ENCODE measurements at places on chromosomes 7 and 10. TPM values are rescaled to one million over a fixed set of nuclear protein-coding genes. Genes with fewer than 3 reads are reported as not detected.

DNA sequence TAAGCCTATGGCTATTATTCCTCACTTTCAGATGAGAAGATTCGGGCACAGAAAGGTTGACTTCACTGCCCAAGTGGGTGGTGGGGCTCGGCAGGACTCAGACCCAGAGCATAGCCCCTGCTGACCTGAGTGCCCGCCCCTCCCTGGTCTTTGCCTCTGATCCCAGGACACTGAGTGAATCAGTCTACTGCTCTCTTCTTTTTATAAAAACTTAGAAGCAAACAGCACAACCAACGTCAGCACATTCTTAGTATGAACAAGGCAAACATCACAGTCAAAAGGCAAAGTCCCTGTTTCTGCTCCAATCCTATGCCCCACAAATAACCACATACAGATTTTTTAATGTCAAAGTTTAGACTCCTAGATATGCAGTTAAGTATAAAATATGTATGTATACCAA lies 237.8 kb downstream of the ZMYND11 start:
- no peak for DNase-seq

DNA sequence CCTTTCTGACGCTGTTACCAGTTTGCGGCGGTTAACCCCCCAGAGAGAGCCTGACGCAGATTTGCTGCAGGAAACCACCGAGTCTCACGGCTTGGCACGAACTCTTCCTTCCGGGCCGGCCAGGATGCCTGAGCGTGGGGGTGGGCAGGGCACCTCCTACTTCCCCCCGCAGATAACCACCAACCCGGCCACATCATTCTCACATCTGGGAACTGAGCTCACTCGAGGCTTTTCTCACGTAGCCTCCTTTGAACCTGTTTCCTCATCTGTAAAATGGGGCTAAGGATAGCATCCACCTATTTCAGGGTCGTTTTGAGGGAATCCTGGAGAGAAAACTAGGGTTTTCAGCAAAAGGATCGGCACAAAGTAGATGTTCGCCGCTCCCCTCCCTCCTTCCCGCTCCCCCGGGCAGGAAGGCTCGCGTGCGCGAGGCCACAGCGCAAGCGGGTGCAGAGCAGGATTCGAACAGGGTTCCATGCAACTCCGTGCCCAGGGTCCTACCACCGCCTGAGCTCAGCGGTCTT lies 23.6 kb downstream of the DDIT4 start:
- no peak for DNase-seq

DNA sequence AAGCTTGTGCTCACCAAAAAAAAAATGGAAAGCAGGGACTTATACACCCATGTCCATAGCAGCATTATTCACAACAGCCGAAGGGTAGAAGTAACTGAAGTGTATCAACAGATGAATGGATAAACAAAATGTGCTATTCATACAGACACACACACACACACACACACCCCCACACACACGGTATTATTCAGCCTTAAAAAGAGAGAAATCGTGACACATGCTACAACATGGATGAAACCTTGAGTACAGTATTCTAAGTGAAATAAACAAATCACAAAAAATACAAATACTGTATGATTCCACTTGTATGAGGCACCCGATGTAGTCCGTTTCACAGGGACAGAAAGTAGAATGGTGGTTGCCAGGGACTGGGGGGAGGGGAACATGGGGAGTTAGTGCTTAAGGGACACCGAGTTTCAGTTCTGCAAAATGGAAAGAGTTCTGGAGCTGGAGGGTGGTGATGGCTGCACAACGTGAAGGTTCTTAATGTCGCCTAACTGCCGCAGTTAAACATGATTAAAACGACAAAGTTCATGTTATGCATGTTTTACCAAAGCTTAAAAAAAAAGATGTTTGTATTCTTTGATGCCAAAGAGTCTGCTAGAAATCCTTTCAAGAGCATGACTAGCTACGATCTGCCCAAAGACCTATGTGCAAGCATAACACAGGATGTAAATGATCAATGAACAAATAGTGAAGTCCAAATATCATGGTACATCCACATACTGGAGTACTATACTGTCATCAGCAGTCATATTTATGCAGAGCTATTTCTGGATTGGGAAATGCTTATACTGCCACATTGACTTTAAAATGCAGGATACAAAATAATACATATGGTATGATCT lies 7.2 kb downstream of the TNS3 start:
- no peak for DNase-seq

DNA sequence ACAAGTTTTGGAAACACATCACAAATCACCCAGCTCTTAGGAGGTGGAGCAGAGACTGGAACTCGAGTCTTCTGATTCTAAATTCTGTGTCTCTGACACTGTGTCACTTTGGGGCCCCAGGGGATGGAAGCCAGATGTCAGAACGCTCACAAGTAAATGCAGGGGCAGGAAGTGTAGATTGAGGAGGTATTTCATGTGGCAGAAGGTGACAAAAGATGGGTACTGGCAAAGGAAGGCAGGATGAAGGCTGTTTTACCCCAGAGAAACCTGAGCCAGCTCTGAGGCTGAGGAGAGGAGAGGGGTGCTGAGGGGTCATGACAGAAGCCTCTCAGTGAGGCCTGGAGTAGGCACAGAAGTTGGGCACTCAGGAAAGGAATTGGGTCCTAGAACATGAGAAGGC lies 6.0 kb upstream of the PURB start:
- peak; percentile 15 for DNase-seq

DNA sequence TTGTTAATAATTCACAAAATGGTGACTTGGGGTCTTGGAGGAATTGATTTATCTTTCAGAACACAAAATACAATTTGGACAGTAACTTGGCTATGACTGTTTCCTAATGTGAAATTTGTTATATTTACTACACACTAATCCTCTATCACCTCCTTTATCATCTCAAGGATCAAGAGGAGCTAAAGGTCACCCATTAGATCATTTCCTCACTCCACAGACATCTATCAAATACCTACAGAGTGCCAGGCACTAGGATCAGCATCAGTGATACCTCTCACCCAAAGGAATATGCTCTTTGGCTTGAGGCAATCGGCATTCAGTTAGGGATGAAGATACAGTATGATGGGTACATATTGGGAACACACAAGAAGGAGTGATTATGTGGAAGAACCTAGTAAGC lies 132.1 kb downstream of the INHBA start:
- no peak for DNase-seq

GRCh38 chr7:158695726-158696452 lies 8.7 kb downstream of the NCAPG2 start:
- DNase-seq = peak; percentile 66

- DNase-seq = no peak
These were observed 1.1 kb upstream of the GIMAP1 start for GRCh38 chr7:150715293-150715692.

DNA sequence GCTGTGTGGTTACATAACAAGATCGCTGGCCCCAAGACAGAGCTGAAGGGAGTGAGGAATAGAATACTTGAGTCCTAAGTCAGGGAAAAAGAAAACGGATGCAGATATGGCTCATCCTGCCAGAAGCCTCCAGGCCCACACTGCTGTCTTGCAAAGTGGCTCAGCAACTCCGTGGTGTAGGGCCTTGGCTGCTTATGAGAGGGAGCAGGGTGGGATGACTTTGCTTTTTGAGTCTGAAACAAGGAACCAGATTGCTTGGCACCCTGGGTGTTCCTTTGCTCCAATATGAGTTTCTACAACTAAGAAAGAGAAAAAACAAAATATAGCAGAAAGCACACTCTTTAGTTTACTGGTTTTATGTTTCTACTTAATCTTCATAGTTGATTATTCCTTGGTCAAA lies 193.8 kb upstream of the WDR11 start:
- no peak for DNase-seq

DNA sequence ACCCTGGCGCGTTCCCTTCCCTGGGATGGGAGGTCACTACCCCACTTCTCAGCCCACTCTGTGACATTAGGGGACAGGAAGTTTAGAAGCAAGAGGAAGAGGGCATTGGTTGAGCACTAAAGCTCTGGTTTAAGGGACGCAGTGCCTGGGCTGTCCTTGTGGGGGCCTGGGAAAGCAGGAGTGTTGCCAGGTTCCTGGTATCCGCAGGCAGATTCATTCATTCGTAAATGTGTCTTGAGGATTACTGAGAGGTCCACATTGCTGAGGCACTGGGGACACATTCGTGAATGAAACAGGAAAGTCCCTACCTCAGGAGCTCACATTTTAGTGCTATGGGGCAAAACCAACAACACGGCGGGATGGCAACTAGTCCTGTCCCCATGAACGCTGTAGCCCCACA lies 69.4 kb downstream of the COL13A1 start:
- DNase-seq = no peak

DNA sequence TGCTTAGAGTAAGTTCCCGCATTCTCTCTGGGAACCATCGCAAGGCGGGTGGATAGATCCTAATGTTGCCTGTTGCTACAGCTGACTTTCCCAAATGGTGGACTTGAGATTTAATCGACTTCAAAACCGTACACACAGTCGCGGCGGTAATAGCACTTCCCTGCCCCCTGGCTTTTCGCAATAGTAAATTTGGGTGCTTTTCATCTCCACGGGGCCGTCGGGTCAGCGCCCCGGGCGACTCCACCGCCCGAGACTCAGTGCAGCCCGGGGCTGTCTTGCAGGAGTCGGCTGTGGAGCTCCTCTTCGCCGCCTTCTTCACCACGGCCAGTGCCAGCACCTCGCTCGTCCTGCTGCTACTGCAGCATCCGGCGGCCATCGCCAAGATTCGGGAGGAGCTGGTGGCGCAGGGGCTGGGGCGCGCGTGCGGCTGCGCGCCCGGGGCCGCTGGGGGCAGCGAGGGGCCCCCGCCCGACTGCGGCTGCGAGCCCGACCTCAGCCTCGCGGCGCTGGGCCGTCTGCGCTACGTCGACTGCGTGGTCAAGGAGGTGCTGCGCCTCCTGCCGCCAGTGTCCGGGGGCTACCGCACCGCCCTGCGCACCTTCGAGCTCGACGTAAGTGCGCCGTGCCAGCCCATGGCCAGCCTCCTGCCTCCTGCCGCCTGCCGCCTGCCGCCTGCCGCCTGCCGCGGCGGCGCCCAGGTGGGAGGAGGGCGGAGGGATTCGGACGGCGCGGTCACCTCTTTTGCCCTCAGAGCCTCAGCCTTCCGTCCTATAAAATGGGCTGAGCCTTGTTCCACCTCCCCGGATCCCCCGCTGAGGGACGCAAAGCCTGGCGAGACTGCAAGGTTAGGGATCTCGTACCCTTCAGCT lies 5.3 kb downstream of the CYP26C1 start:
- DNase-seq = no peak

- no peak for DNase-seq
These were observed 69.7 kb downstream of the VWA2 start for GRCh38 chr10:114308531-114309363.

DNA sequence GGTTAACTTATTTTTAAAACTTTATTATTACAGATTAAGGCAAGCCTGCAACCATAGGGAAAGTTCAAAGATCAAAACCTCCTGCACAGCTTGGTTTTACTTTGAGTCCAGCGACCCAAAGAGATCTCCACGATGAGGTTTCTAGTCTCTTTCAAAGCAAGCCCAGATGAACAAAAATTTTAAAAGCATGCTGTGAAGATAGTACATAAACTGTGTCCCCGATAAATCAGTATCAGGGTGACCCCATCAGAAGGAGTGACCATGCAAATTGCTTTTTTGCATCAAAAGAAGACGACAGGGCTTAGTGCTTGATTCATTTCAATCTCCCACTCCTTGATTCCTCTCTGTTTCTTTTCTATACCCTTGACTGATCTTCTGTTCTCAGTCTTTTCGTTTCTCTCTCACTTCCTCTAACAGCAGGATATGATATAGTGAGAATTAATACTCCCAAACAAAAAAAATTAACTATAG lies 16.0 kb upstream of the DNTT start:
- no peak for DNase-seq

COL28A1 gene
- total RNA-seq = 0.02 TPM

ERVW-1 gene
- total RNA-seq = 66.6 TPM

CHRM2 gene
- not detected for total RNA-seq

SLC13A1 gene
- total RNA-seq = 0.03 TPM

KLF14 gene
- 1.6 TPM for total RNA-seq

SMARCD3 gene
- 91.8 TPM for total RNA-seq

DRGX gene
- total RNA-seq = 17.8 TPM

All from SJCRH30 (cell line).